ENCODE measurements at places on chromosomes 16 and 17. TPM values are rescaled to one million over a fixed set of nuclear protein-coding genes. Genes with fewer than 3 reads are reported as not detected.

Gene SPHK1
- total RNA-seq, result 156 TPM

Gene DNASE1L2
- total RNA-seq, result 0.65 TPM

Gene UMOD
- total RNA-seq, result not detected

Gene CSF3
- total RNA-seq, result 1.6 TPM

Gene CRHR1
- not detected for total RNA-seq

Gene KRT15
- total RNA-seq, result 0.65 TPM

Gene SLC52A1
- total RNA-seq, result 0.33 TPM

Gene RANBP10
- total RNA-seq, result 11.2 TPM

Gene SCNN1B
- 1.6 TPM for total RNA-seq

Gene EIF3CL
- total RNA-seq, result 118 TPM
